ENCODE measurements at places on chromosomes 3 and 15. TPM values are rescaled to one million over a fixed set of nuclear protein-coding genes. Genes with fewer than 3 reads are reported as not detected.
A peak's percentile ranks its signal among the peaks of the same experiment; 100 is the strongest.

GOLGA6L10 gene
- 1.4 TPM for total RNA-seq

OSBPL10 gene
- 25.0 TPM for total RNA-seq

SCN5A gene
- total RNA-seq = under 0.01 TPM

ALDH1L1 gene
- total RNA-seq = not detected

GRCh38 chr3:106097817-106098435 lies 229.1 kb upstream of the CBLB start:
- peak; percentile 71 for DNase-seq

- DNase-seq = peak; percentile 86
Measured at GRCh38 chr15:99568625-99569352, 3.0 kb downstream of the MEF2A start.

DNA sequence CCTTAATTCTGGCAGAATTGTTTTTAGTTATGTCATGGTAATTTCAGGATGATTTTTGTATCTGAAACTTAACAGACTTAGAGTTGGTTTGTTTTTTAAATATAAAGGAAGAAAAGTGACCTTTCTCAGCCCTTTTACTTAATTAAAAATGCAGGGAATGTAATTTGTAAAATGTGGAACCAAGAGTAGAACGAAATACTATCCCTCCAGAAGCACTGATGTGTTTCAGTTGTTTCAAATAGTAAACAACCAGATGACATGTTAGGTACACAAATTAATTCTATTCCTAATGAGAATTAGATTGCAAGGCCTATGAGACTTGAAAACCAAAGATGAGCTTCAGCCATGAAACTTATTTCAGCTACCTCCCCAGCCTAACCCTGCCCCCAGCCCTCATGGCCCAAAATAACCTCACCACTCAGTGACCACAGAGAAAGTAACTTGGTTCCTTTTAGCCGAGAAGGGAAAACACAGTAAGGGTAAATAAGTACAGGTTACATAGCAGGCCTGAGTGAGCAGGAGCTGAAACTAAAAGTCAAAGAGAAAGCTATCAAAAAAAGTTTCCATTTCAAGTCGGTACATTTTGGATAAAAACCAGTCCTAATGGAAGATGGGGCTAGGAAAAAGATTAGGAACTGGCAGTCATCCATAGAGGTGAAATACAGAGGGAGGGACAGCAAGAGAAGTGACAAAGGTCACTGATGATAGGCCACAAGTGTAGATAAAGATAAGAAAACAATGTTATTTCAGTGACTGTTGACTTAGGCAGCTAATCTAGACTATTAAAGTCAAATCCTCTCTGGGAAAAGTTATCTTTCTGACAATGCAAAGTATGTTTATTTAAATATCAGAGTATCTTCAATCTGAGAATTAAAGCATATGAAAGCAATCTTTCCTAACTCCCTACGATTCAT lies 23.2 kb downstream of the SENP8 start:
- DNase-seq = peak; percentile 29

DNA sequence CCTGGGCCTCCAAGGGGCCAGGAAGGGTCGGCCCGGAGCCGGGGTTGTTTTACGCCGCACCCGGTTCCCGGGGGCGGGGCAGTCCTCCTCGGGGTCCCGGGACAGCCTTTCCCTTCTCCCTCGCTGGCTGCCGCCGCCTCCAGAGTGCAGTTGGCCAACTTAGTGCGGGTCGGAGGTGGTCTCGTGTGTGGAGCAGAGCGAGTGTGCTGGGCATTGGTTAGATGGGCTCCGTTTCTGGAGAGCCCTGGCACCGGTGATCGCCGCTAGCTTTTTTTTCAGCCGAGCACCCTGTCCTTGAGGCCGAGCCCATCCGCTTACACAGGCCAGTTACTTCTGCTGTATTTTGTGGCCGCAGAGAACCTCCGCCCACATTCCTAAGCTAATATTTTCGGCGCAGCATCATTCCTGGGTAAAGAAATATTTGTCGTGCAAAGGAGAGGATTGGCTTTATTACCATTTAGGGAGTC lies 585 bp downstream of the KIF23 start:
- peak; percentile 90 for DNase-seq

All from osteoblast (primary cell).